ENCODE measurements at places on chromosomes 11 and 22.

DNA sequence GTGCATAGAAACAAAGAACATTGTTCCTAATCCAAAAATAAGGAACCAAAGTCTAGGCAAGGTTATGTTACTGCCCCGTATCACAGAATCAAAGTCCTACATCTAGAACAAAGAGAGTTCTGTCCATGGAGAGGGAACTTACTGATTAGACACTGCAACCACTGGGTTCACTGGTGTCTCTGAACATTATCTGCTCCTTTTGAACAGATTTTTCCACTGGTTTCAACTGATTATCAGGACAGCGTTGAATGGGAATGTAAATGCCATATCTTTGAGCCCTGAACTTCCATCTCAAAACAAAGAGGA lies 20.1 kb upstream of the OR8D2 start:
- no peak for DNase-seq

GRCh38 chr11:61587541-61587941 lies 6.7 kb upstream of the SYT7 start:
- DNase-seq = no peak

DNA sequence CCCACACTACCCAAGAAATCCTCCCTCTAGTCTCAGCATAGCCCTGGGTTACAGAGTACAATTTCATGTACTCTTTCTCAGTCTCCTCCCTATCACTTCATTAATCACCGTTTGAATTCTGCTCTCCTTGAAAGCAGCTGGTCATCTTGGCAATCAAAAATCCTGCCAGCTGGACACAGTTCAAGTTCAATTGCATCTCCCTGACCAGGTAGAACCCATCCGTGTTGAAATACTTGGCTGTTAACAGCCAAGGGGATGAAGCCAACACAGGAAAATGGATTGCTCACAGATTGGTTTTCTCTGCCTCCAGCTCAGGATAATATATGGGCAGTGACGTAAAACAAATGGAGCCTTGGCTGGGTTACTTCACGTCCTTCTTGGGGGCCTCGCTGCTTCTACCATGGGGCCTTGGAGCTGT lies 55.1 kb upstream of the GRK3 start:
- DNase-seq = no peak

DNA sequence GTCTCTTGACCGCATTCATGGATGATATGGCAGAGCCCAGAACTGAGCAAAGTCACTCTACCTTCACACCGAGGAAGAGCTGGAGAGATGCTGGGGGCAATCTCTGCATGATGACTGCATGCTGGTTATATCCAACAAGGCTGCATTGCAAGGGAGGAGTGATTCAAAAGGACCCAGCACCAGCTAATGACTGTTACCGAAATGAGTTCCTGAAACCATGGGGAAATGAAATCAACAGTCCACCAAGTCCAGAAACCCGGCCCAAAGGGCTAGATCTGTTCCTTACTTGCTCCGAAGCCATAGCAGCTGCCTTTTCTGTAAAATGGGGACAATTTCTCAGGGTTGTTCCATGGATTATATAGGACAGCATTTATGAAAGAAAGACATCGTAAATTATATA lies 1.2 kb upstream of the SMIM35 start:
- no peak for DNase-seq

GRCh38 chr11:92962446-92962845 lies 7.0 kb upstream of the MTNR1B start:
- DNase-seq = no peak

DNA sequence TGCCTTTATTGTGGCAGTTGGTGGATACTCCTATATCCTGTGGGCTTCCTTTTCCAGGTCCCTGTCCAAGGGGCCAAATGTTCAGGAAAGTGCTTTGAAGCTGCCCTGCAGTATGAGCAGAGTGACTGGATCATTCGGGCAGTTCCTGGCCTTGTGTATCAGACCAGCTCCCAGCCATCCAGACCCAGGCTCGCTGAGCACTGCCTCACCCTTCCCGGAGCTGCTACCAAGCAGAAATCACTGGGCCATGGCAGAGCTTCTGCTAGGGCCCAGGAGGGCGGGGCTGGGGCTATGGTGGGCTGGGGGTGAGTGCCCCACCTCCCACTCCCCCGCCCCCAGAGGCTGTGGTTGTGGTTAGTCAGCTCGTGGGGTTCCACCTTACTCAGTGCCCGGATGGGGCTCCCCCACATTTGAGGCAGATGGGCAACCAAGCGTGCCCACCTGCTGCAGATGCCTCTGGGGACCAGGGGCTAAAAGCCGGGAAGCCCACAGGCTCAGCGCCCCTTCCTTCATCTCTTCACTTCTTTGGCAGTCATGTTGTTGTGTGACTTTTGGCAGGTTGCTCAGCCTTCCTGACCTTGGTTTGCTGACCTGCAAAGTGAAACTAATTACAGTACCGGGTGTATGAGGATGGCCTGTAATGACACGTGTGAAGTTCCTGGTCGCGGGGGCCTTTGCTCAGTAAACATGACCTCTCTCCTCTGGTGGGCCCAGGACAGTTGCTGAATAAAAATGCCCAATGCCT lies 2.1 kb upstream of the LRRC32 start:
- DNase-seq = no peak

- no peak for DNase-seq
These were observed 1.5 kb upstream of the IL17REL start for GRCh38 chr22:50014053-50014501.

GRCh38 chr11:128331317-128331716 lies 256.0 kb downstream of the ETS1 start:
- DNase-seq = no peak

GRCh38 chr22:24559471-24559870 lies 3.7 kb downstream of the SNRPD3 start:
- no peak for DNase-seq

DNA sequence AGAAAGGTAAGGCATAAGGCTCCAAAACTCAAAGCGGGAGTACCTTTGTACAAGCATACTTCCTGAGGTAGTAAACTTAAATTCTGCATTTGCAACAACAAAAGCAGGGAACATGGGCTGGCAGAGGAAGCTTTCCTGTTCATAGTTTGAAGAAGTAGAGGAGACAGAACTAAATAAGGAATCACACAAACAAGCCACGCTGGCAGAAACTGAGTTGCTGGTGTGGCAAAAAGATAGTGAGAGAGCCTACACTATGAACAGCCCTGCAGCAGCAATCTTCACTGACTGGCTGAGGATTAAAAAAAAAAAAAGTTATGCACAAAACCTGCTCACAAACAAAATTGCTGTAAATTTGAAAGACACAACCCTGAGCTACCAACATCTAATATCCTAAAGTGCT lies 46.5 kb downstream of the FCHSD2 start:
- DNase-seq = no peak

DNA sequence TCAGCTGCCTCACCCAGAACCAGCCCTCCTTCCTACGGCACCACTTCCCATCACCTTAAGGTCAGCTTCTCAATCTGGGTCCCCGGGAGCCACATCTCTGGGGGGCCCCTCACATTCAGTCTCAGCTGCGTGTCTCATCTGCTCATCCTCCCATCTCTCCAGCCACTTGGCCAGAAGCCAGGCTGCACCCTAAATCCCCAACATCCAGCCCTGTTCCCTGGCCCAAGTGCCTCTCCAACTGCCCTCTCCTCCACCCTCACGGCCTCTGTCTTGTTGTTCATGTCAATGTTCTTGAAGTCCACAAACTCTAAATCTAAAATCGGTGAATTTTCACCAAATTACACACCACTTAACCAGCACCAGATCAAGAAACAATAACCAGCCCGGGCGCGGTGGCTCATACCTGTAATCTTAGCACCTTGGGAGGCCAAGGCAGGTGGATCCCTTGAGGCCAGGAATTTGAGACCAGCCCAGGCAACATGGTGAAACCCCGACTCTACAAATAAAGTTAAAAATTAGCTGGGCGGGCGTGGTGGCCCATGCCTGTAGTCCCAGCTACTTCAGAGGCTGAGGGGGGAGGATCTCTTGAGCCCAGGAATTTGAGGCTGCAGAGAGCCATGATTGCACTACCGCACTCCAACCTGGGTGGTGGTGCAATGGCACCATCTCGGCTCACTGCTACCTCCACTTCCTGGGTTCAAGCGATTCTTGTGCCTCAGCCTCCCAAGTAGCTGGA lies 33.7 kb downstream of the A4GALT start:
- DNase-seq = no peak

GRCh38 chr11:21316591-21316990 lies 647.2 kb downstream of the NELL1 start:
- DNase-seq = no peak

- no peak for DNase-seq
These were observed 78.1 kb downstream of the CD44 start for GRCh38 chr11:35216962-35217678.

- no peak for DNase-seq
These were observed 411.7 kb downstream of the CADM1 start for GRCh38 chr11:115092516-115092915.

GRCh38 chr11:129323896-129324502 lies 51.6 kb upstream of the BARX2 start:
- no peak for DNase-seq
